ENCODE measurements at places on chromosomes 7 and 10. TPM values are rescaled to one million over a fixed set of nuclear protein-coding genes. Genes with fewer than 3 reads are reported as not detected.

Gene MALRD1
- not detected for total RNA-seq

Gene CYP2C18
- not detected for total RNA-seq

Gene GRM3
- not detected for total RNA-seq

Gene FXYD4
- not detected for total RNA-seq

Gene TMEM270
- total RNA-seq: not detected

Gene C10orf53
- total RNA-seq: not detected

Gene CLRN3
- total RNA-seq: not detected

Gene ZNF277
- total RNA-seq: 21.6 TPM

Gene ZNF365
- 0.58 TPM for total RNA-seq

Gene FANK1
- 0.69 TPM for total RNA-seq

Gene ARHGAP22
- 0.30 TPM for total RNA-seq

- no peak for DNase-seq
Measured at GRCh38 chr7:151706277-151707104, 170.4 kb downstream of the PRKAG2 start.

- no peak for DNase-seq
Measured at GRCh38 chr7:155341463-155341983, 43.8 kb downstream of the INSIG1 start.

DNA sequence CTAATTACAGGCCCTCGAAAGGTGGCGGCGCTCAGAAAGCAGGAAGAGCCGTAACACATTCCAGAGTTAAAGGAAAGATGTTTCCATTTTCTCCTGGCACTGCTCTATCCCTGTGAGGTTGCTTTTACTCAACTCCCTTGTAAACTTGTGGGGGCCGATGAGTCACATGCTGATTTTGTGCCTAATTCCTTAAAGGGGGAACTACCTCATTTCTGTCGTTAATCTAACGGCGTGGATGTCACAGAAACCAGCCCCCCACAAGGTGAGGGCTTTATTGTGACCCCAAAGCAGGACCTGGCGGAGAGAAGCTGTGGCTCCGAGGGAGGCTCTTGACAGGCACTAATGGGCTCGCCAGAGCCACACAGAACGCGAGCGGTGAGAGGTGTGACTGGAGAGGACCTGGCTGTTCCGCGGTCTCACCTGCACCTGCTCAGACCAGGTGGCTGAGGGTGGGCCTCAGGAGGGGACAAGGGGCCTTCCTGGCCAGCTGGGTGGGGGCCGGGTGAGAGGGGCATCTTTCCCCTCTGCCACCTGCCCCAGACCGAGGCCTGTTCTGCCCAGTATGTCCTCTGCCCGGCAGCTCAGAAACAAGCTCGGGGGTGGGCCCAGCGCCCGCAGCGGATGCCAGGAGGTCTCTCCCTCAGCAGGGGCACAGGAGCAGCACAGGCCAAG is 50.9 kb downstream of the CALML3 start:
- DNase-seq: peak; percentile 17

DNA sequence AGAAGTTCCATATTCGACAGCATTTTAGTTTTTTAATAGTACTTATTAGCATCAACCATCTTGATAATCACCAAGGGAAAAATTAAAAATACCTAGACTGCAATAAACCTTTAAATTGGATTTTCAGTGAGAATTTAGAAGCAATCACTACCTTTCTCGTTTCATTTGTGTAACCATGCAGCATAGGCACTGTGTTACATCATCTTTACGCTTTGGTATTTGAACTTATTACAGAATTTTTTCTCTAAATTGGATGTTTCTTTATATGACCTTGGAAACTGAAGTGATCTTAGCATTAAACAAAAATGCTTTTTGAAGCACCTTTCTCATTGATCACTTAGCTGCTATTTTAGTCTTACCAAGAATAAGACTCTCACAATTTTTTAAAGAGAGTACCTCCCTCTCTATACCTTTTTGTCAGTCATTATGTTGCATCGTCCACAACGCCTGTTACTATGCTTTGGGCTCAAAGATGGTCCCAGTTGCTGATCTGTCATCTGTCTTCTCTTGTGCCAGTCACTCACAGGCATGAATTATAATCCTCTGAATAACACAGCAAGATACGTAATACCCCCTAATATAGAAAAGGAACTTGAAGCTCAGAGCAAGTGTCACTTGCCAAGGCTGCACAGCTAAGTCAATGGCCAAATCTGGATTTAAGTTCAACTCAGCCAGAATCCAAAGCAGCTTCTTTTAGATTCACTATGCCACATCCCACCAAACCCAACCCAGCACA is 19.6 kb upstream of the ASCC1 start:
- no peak for DNase-seq

GRCh38 chr7:98949336-98950044 is 71.2 kb downstream of the TRRAP start:
- DNase-seq: no peak

GRCh38 chr7:127752829-127753228 is 100.8 kb downstream of the SND1 start:
- DNase-seq: no peak

- no peak for DNase-seq
Measured at GRCh38 chr7:150449206-150449952, 1.1 kb upstream of the GIMAP8 start.

GRCh38 chr10:36094096-36094495 is 452.0 kb upstream of the FZD8 start:
- no peak for DNase-seq

DNA sequence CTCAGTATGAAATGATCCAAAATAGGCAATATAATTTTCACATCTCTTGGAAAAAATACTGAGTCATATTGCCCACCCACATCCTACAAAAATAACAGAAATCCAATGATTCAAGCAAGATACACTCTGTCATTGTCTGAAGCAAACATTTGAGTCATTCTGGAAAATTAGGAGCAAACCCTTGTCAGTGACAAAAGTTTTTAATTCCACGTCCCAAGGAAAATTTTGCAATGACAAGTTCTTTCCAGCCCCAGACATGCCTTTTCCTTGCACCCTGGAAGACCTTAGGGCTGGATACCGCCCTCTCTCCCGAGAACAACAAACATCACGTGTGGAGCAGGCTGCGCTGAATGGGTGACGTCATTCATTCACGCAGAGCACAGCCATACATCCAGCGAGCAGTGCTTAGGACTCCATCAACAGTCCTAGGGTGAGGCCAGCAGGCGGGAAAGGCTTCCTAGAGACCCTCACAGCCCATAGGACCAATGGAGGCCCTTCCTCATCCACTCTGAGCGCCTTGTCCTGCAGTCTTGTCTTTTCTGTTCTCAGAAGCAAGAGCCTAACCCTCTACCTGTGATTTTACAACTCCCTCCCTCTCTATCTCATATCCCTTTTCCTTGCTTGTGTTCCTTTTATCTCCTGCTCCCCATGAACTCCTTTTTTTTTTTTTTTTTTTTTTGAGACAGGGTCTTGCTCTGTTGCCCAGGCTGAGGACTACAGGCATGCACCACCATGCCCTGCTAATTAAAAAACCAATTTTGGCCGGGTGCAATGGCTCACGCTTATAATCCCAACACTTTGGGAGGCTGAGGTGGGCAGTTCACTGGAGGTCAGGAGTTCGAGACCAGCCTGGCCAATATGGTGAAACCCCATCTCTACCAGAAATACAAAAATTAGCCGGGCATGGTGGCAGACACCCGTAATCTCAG is 23.5 kb upstream of the KDM7A start:
- no peak for DNase-seq

- no peak for DNase-seq
Measured at GRCh38 chr7:112933598-112933997, 143.4 kb upstream of the TMEM168 start.

- DNase-seq: no peak
Measured at GRCh38 chr10:99979066-99979685, 30.6 kb downstream of the DNMBP start.

GRCh38 chr7:30164567-30164966 is 29.8 kb downstream of the MTURN start:
- no peak for DNase-seq

GRCh38 chr10:69087590-69088470 is at the start of gene SRGN:
SRGN (plus strand) TSS chr10:69088103; CDS start chr10:69088158, 55 bp downstream.
- peak; percentile 65 for DNase-seq

DNA sequence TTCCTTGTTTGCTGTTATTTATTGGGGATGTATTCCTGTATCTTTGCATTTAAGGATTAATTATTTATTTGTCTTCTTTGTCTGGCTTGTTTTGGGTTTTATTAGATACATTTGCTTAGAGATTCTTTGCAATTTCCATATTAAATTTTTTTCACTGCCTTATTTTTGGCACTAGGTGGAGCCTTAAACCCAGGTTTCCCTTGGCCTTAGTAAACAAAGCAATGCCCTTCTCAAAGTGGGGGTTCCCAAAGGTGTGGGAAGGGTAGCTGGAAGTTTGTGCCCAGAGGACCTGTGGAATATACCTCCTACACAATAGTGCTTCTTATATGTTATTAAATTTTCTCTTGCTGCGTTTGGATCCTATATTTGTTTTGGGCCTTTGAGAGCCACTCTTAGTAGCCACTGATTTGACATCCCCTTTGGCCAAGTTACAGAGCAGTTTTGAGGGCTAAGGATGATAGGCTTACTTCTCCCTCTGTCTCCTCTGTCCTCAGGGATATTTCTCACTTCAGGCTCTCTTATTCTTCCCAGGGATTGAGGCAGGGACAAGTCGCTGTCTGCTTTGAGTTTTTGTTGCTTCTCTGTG is 162.3 kb downstream of the ITGB1 start:
- no peak for DNase-seq

GRCh38 chr10:84540022-84540616 is 211.7 kb downstream of the CCSER2 start:
- DNase-seq: no peak

GRCh38 chr7:135938563-135938962 is 38.6 kb downstream of the MTPN start:
- no peak for DNase-seq

- DNase-seq: no peak
Measured at GRCh38 chr7:16838386-16838785, 33.6 kb upstream of the AGR2 start.

GRCh38 chr10:11993834-11994468 is 48.7 kb downstream of the UPF2 start:
- no peak for DNase-seq

DNA sequence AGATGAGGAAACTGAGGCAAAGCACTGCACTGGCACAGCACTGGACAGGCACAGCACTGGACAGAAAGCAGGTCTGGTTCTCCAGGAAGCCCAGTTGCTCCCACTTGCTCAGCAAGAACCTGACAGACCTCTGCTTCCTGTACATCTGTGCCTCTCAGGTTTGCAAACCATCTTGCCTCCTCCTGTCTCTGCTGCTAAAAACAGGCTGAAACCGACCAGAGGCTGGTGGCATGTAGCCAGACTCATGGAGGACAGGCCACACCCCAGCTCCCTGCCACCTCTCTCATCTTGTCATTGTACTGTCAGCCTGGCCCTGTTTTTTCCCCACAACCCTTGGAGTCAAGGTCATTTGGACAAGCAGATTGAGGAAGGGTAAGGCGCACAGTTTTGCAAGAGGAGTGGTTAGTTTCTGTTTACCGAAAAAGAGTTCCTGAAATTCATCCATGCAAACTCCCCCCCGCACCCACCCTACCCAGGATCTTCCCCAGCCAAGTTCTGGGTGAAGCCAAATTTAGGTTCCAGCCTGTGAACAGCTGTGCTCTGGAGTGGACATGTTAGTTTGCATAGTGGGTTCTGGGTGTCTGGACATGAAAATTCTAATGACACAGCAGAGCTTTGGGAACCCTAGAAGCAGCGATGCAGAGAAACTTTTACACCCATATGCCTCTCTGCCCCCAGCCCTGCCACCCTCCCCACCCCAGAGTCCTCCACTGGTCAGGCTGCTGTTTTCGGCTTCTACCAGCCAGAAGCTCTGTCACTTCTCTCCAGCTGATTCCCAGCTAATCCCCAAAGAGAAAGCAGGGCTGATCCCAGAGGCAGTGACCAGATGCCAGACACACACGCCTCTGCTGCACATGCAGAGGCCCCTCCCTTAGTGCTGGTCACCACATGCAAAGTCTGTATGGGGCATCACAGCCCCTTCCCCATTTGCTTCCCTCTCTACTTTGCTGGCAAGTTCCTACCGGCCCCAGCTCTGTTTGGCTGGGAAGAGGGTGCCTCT is 8.5 kb upstream of the C10orf105 start:
- DNase-seq: no peak

GRCh38 chr10:71584902-71585563 is 134.5 kb downstream of the C10orf105 start:
- no peak for DNase-seq

GRCh38 chr7:40541336-40541735 is 406.5 kb downstream of the SUGCT start:
- DNase-seq: no peak

DNA sequence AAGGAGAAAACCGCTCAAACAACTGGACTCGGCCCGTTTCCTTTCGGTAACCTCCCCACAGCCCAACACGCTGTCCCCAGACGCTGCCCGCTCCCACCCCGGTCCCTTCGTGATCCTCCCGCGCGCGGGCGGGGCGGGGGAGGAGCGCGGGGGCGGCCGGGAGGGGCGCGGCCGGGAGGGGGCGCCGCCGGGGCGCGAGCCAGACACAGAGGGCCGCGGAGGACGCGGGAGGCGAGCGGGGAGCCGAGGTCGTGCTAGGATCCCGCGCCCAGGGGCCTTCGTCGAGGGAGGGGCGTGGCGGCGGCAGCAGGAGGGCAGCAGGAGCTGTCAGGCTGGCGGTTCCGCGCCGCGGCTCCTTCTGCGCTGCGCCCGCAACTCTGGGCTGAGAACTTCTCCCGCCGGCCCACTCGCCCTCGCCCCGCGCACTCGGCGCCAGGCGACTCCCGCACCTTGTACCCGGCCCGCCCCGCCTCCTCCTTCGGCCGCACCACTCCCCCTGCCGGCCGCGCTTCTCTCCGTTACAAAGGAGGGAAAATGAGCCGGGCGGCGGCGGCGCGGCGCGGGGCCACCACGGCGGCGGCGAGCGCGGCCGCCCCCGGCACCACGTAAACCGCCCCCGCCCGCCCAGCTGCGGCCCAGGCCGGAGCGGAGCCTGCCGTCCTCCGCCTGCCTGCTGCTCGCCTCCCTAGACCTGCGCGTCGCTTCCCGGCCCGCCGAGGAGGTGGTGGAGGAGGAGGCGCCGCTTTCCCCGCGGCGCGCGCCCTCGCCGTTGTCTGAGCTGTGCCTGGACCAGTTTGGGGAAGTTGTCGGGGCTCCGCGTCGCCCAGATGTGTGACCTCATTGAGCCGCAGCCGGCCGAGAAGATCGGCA is at the start of gene CDK14:
Gene CDK14, plus strand, starts transcription at position 521 of the 870 bp plus-strand sequence. Its CDS starts 307 bp downstream, at position 828.
- DNase-seq: peak; percentile 66

- DNase-seq: no peak
Measured at GRCh38 chr7:55996856-55997500, 32.6 kb downstream of the NIPSNAP2 start.

- no peak for DNase-seq
Measured at GRCh38 chr10:112262546-112262945, 20.7 kb upstream of the TECTB start.

- DNase-seq: no peak
Measured at GRCh38 chr10:29174389-29174788, 114.5 kb upstream of the LYZL1 start.

All from activated naive CD8-positive, alpha-beta T cell treated with anti-CD3 and anti-CD28 coated beads, Interleukin-2, amount 10 ng/mL, durations not matched to agents 7 days and 5 days (primary cell).